ENCODE measurements at places on chromosomes 3 and 15.

- no peaks in the 10 kb centered on the region for H3K36me3 ChIP-seq
Observed at GRCh38 chr3:127213381-127213918, 20.5 kb downstream of the PRR23E start.

DNA sequence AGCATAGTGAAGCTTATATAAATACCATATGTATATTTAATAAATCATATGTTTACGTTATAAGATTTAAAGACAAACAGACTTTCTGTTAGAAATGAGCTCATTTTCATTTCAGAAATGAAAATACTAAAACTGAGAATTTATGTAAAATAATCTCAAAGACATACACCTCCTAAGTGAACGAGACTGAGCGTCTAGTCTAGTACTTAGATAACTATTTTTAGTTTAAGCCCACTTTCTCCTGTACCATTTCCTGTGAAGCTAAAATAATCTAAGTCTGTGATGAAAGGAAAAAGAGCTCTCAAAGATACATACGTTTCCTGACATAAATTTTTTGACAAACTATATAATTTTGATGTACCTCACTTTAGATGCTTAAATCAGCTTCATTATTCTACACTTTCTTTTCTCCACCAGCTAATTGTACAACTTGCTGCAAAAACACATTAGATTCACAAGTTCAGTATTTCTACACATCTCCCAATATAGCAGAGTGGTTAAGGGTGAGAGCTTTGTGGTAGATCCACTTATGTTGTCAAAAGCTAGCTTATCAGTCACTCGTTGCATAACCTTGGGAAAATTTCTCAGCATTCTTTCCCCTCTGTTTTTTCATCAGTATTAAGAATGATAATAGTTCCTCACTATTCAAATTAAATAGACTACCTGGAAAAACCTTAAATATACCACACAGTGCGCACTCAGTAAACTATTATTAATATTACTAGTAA lies 703.0 kb downstream of the PLOD2 start:
- no peaks in the 10 kb centered on the region for H3K36me3 ChIP-seq
- no peak overlapping the region for H3K4me3 ChIP-seq
- no peaks in the 10 kb centered on the region for H3K27me3 ChIP-seq
- no peak overlapping the region for H3K27ac ChIP-seq
- H3K4me1 ChIP-seq = no peaks in the 10 kb centered on the region

DNA sequence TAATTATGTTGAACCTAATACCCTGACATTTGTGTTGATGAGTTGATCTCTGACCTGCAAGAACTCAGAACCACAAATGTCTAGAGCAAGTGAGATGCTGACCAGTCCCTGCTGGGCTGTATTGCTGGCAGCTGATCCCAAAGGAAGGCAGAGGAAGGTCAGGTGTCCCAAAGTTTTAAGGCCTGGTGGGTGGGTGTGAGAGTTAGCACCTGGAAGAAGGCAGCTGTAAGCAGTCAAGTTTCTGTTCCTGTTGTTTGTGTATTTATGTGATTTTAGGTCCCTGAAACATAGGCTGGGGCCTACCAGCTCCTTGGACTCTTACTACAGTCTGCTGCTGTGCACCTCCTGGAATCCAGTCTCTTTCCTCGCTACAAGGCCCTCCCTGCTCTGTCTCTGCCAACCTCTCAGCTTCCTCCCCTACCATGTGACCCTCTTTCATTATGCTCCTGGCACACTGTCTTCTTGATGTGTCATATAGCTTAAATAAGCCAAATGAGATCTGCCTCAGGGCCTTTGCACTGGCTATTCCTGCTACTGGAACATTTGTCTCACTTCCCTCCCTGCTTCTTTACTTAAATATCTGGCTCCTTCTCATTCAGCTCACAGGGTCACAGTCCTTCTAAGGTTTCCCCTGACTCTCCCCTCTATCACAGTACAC lies 31.0 kb upstream of the ATOSA start:
- no peak overlapping the region for H3K27ac ChIP-seq
- H3K4me3 ChIP-seq = no peak overlapping the region
- no peaks in the 10 kb centered on the region for H3K36me3 ChIP-seq
- DNase-seq = no peak
- H3K4me1 ChIP-seq = no peaks in the 10 kb centered on the region
- peaks cover 6% of the 10 kb centered on the region for H3K27me3 ChIP-seq

DNA sequence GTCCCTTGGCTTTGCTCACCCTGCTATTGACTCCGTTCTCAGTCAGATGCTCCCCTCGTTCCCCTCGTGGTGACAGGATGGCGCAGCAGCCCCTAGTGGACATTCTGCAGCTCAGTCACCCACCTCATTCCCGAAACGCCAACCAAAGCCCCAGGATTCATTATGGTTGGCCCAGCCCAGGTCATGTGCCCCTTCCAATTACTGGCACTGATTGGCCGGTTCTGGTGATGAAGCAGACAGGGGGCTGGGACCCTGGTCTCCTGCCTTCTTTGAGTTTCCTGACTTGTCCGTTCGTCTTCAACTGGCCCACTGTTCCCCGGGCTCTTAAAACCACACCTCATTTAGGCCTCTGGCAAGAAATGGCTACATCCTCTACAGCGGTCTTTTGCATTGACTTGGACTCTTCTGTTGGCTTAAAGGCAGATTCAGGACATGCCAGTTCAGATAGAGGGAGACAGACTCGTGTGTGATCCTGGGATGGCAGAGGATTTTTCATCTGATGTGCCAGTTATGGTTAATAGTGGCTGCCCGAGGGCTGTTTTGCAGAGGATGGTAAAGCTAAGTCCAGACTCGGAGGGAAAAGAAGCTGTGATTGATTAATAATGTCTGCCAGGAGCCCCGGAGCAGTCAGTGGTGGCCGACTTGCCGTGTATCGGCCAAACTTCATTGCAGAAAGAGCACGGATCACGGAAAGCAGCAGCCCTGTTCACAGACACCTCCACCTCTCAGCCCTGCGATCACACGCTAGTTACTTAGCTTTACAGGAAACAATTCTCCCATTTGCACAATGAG lies 37.8 kb downstream of the LSM3 start:
- H3K27ac ChIP-seq = peak overlapping the region; percentile 8
- H3K27me3 ChIP-seq = peaks cover 2% of the 10 kb centered on the region
- H3K4me3 ChIP-seq = peak overlapping the region; percentile 78
- H3K36me3 ChIP-seq = peaks cover 13% of the 10 kb centered on the region

DNA sequence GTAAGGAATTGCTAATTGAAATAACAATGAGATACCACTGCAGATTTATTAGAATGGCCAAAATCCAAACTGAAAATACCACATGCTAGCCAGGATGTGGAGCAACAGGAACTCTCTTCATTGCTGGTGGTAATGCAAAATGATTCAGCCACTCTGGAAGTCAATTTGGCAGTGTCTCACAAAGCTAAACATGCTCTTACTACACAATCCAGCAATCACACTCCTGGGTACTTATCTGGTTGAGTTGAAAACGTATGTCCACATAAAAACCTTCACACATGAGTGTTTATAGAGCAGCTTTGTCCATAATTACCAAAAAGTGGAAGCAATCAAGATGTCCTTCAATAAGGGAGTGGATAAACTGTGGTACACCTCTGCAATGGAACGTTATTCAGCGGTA lies 113.3 kb downstream of the SMAD6 start:
- no peak overlapping the region for H3K4me3 ChIP-seq
- H3K27me3 ChIP-seq = no peaks in the 10 kb centered on the region
- H3K36me3 ChIP-seq = peaks cover 5% of the 10 kb centered on the region
- no peaks in the 10 kb centered on the region for H3K4me1 ChIP-seq
- no peak overlapping the region for H3K27ac ChIP-seq

GRCh38 chr3:79361748-79362378 lies 405.9 kb downstream of the ROBO1 start:
- no peak overlapping the region for H3K27ac ChIP-seq
- DNase-seq = no peak
- no peak overlapping the region for H3K4me3 ChIP-seq
- H3K27me3 ChIP-seq = no peaks in the 10 kb centered on the region
- H3K4me1 ChIP-seq = peaks cover 4% of the 10 kb centered on the region

DNA sequence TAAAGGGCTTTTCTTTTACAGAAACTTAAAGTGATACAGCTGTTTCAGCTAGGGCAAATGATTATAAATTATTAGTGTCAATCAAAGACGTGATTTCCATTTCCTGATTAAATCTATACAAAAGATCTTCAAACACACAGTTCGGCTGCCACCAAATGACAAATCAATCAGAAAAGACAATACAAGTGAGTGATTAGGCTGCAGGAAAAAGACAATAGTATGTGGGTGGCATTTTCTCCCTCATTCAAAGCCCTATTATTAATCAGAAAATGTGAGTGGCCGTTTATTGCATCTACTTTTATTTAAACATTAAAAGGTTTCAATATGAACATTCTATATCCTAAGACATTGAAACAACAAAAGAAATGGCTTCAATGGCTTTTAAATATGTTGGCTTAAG lies 895.6 kb upstream of the ROBO1 start:
- H3K4me3 ChIP-seq = no peak overlapping the region
- peaks cover 2% of the 10 kb centered on the region for H3K4me1 ChIP-seq

DNA sequence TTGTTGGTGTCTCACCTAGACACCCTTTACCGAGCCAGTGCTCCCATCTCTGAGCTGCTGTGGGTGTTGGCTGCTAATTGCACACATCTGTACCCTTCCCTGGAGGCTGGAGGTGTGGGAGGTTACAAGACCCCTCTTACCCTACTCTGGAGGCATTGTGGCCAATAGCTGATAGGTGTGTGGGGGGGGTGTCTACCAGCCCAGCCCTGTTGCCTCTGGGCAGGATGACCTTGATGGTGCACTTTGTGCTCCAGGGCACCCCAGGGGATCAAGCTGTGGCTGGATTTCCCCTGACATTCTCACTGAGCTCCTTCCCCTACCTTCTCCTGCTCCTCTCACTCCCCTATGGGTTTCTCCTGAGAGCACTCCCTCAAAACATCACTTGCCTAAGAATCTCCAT lies 104.7 kb upstream of the ADPGK start:
- H3K4me1 ChIP-seq = peaks cover 34% of the 10 kb centered on the region
- H3K36me3 ChIP-seq = no peaks in the 10 kb centered on the region
- H3K27ac ChIP-seq = peak overlapping the region; percentile 99
- DNase-seq = no peak

DNA sequence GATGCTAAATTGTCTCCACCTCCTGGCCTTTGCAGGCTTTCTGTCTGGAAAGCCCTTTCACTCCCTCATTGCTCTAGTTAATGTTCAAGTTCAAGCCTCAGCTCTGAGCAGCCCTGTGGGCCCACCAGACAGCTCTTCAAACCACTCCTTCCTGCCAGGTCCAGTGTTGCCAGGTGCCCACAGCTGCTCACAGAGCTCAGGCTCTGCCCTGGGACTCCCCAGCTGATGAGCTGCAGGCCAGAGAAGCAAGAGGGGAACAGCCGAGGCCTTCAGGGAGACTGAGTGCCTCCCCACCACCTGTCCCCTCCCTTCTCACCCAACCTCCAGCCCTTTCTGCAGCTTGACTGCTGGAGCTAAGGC lies 1.3 kb upstream of the ZBTB47 start:
- peak overlapping the region; percentile 91 for H3K27ac ChIP-seq
- H3K36me3 ChIP-seq = peaks cover 8% of the 10 kb centered on the region
- H3K4me1 ChIP-seq = peaks cover 39% of the 10 kb centered on the region
- H3K27me3 ChIP-seq = peaks cover 16% of the 10 kb centered on the region
- DNase-seq = peak; percentile 59
- peak overlapping the region; percentile 93 for H3K4me3 ChIP-seq

DNA sequence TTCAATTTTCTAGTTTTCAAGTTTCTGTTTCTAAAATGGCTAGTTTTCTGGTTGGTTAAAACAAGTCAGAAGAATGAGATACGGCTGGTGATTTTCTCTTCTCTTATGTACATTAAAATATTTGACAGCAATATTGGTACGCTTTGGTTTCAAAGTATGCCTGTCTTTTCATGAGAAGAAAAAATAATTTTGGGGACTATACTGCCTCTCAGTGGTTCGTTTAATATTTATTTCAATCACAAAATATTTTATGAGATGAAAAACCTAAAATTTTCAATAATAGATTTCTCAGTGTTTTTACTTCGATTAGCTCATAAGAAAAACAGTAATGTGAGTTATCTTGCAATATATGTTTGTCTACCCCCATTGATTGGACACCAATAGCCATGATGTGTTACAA lies 72.8 kb upstream of the AADACL2 start:
- no peak for DNase-seq
- H3K27me3 ChIP-seq = no peaks in the 10 kb centered on the region
- no peak overlapping the region for H3K4me3 ChIP-seq
- no peaks in the 10 kb centered on the region for H3K4me1 ChIP-seq
- no peaks in the 10 kb centered on the region for H3K36me3 ChIP-seq
- H3K27ac ChIP-seq = no peak overlapping the region

- no peaks in the 10 kb centered on the region for H3K4me1 ChIP-seq
- no peak for DNase-seq
- H3K27ac ChIP-seq = no peak overlapping the region
- peaks cover 3% of the 10 kb centered on the region for H3K27me3 ChIP-seq
- peaks cover 7% of the 10 kb centered on the region for H3K36me3 ChIP-seq
- no peak overlapping the region for H3K4me3 ChIP-seq
Observed at GRCh38 chr3:27324686-27325085, 44.5 kb downstream of the NEK10 start.

- H3K27me3 ChIP-seq = no peaks in the 10 kb centered on the region
- peaks cover 4% of the 10 kb centered on the region for H3K36me3 ChIP-seq
- H3K27ac ChIP-seq = no peak overlapping the region
- H3K4me1 ChIP-seq = peaks cover 12% of the 10 kb centered on the region
Observed at GRCh38 chr3:142976621-142977398, 13.3 kb upstream of the PAQR9 start.

- no peak for DNase-seq
- peaks cover 13% of the 10 kb centered on the region for H3K4me1 ChIP-seq
- H3K36me3 ChIP-seq = peaks cover 8% of the 10 kb centered on the region
- H3K27me3 ChIP-seq = peaks cover 12% of the 10 kb centered on the region
- H3K27ac ChIP-seq = no peak overlapping the region
Observed at GRCh38 chr15:78651007-78651406, 10.0 kb upstream of the CHRNB4 start.

GRCh38 chr15:95712785-95713184 lies 617.7 kb upstream of the NR2F2 start:
- no peaks in the 10 kb centered on the region for H3K4me1 ChIP-seq
- H3K27ac ChIP-seq = no peak overlapping the region
- no peaks in the 10 kb centered on the region for H3K27me3 ChIP-seq
- DNase-seq = no peak
- H3K4me3 ChIP-seq = no peak overlapping the region
- H3K36me3 ChIP-seq = no peaks in the 10 kb centered on the region
